Naive thymus-derived CD4-positive, alpha-beta T cell (primary cell): ENCODE measurements at places on chromosomes 1 and 21. TPM values are rescaled to one million over a fixed set of nuclear protein-coding genes. Genes with fewer than 3 reads are reported as not detected.

Gene PLEKHA6
- total RNA-seq, result 0.05 and 0.08 TPM in 2 replicates

DNA sequence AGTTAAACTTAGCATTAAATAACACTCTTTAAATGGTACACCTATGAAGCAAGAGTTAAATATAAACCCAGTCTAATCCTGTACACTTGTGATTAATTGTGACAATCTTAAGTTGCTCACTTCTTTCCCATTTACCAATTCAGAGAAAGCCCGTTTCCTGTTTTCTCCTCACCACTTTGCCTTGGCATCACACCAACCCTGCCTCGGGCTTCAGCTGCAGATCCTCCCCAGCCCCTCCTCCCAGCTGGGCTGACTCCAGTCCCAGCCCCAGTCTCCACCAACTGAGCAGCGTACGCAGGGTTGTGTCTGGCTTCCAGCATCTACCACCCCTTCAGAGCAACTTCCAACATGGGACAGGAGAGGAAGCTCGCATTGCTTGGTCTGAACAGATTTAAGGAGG, 4.1 kb downstream of the PYCR2 start:
- peak; percentile 30 for DNase-seq
- peaks cover 4% of the 10 kb centered on the region for H3K36me3 ChIP-seq
- peak overlapping the region; percentile 38 for H3K27ac ChIP-seq
- no peak overlapping the region for H3K4me3 ChIP-seq

GRCh38 chr1:9651565-9652378, at the start of gene PIK3CD:
TSS of gene PIK3CD (plus strand) at chr1:9651731. CDS start at chr1:9710456, 58,725 bp downstream.
- peak within 1 kb of the TSS; percentile 79 for H3K27ac ChIP-seq
- peaks cover 46% of the 10 kb centered on the region for H3K4me1 ChIP-seq
- H3K27me3 ChIP-seq, result no peaks in the 10 kb centered on the region
- H3K4me3 ChIP-seq, result peak within 1 kb of the TSS; percentile 84

DNA sequence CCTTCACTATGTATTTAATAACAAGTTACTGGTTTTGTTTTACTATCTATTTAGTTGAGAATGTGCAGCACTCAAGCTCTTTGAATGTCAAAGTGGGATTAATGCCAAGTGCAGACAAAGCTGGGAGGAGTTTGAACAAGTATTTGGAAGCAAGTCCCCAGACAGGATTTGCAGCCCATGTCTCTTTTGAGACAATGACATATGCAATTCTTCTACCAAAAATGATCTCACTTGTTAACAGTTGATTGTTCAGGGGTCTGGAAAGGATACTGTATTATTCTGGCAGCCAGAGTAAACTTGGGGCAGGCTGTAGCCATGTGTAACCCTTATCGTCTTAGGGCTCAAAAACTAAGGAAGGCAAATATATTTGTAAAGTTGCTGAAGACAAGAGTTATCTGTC, 15.8 kb downstream of the COLGALT2 start:
- H3K36me3 ChIP-seq, result no peaks in the 10 kb centered on the region
- H3K4me1 ChIP-seq, result no peaks in the 10 kb centered on the region
- H3K27ac ChIP-seq, result no peak overlapping the region

DNA sequence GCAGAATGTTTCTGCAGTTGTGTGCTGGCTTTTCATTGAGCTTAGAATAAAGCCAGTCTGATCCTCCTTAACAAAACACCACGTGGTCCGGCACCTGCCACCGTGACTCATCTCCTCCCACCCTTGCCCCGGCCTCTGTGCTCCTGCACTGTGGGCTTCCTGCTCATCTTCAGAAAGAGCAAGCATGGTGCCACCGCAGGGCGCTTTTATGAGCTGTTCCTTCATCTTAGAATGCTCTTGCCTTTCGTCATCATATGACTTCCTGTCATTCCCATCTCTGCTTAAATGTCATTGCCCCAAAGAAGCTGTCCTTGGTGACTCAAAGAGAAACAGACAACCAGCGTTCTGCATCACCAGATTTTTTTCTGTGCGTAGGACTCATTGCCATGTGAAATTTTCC, 117.8 kb downstream of the HHAT start:
- H3K27me3 ChIP-seq, result no peaks in the 10 kb centered on the region
- no peak overlapping the region for H3K4me3 ChIP-seq
- H3K4me1 ChIP-seq, result peaks cover 7% of the 10 kb centered on the region

DNA sequence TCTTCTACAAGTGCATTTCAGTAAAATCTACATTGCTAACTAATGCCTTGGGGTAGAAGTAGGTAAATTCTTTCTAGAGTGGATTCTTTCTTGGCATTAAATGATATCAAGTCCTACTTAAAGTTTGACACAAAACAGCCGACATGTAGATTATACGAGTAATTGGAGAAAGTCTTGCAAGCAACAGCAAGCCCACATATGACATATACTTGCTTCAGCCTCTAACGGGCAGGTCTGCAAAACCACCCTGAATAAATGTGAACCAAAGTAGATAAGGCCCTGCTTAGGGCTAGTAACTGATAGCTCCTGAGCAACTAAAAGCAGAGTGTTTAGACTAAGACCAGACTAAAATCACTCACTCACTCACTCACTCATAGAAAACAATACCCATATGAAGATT, 203.2 kb downstream of the LTN1 start:
- no peak overlapping the region for H3K4me3 ChIP-seq
- no peak overlapping the region for H3K27ac ChIP-seq
- DNase-seq, result no peak
- H3K36me3 ChIP-seq, result no peaks in the 10 kb centered on the region

DNA sequence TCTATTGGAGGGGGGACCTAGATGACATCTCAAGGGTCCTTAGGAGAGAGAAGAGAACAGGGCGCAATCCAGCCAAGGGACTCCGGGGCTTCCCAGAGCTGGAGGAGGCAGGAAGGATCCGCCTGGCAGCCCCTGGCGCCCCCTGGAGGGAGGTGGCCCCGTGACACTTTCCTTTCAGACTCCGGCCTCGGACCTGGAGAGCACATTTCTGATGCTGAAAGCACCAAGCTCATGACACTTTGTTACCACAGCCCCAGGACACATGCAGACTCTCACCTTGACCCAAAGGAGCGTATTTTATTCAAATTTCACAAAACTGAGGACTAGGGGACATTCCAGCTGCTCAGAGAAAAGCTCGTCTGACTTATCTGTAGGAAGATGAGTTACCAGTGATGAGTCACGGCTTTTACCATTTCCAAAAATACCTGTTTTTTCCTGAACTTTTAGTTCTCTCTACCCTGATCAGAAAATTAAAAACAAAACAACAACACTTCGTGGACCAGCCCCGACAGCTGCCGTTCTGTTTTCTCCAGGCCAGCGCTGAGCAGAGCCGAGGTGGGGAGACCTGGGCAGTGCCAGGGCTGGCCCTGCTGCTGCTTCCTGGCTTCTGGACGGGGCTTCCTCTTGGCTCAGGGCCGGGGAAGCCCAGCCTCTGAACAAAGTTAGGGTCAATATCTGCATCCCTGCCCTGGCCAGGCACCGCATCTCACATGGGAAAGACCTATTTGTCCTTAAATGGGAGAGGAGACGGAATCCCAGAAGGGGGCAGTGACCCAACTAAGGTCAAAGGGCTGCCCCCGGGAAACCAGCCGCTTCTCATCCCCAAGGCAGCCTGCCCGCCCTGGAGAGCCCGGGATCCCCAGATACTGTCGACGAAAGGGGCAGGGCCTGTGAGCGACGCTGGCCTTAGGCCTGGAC, 21.6 kb upstream of the POFUT2 start:
- H3K27me3 ChIP-seq, result no peaks in the 10 kb centered on the region
- peaks cover 10% of the 10 kb centered on the region for H3K4me1 ChIP-seq
- no peaks in the 10 kb centered on the region for H3K36me3 ChIP-seq
- H3K27ac ChIP-seq, result peak overlapping the region; percentile 19
- no peak for DNase-seq

GRCh38 chr1:97849345-97850340, 71.2 kb downstream of the DPYD start:
- no peak for DNase-seq
- peaks cover 10% of the 10 kb centered on the region for H3K36me3 ChIP-seq
- H3K27me3 ChIP-seq, result no peaks in the 10 kb centered on the region
- H3K27ac ChIP-seq, result no peak overlapping the region
